ENCODE measurements at places on chromosomes 2 and 18. TPM values are rescaled to one million over a fixed set of nuclear protein-coding genes. Genes with fewer than 3 reads are reported as not detected.

DNA sequence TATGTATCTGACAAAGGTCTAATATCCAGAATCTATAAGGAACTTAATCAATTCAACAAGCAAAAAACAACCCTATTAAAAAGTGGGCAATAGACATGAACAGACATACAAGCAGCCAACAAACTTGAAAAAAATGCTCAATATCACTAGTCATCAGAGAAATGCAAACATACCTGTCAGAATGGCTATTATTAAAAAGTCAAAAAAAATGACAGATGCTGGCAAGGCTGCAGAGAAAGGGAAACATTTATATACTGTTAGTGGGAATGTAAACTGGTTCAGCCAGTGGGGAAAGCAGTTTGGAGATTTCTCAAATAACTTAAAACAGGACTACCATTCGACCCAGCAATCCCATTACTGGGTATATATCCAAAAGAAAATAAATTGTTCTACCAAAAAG lies 21.6 kb downstream of the SESTD1 start:
- no peak for DNase-seq

- no peak for DNase-seq
Observed at GRCh38 chr2:175955136-175955535, 46.9 kb downstream of the LNPK start.

- DNase-seq: no peak
Observed at GRCh38 chr2:135893374-135893794, 17.1 kb upstream of the MCM6 start.

DNA sequence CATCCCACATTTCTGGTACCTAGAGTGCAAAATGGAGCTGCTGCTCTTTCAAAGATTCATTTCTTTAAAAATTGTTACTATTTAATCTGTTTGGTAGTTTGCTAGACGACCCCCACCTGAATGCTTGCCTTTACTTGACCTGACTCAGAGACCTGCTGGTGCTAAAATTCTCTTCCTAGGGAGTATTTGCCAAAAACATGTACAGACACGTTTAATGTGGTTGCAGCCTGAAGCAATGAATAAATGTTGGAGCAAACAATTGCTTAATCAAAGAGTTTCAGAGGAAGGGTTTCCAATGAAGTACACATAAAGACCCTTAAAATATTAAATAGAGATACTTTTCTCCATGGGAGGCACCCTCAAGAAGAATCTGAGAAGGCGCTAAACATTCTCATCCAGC lies 734.4 kb downstream of the CBLN2 start:
- no peak for DNase-seq

DNA sequence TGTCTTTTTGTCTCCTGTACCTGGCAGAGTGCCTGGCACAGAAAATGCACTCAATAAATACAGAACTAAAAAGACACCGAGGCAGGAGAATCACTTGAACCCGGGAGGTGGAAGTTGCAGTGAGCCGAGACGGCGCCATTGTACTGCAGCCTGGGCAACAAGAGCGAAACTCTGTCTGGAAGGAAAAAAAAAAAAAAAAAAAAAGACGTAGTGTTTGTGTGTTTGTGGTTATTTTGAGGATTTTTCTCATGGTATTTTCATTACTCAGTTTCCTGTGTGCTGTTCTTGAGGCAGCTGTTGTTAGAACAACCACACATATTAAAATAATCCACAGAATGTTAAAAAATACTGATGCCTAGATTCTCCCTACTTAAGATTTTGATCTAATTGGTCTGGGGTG lies 519.2 kb upstream of the SPHKAP start:
- DNase-seq: no peak

- peak; percentile 77 for DNase-seq
Observed at GRCh38 chr2:12488352-12489318, 228.1 kb upstream of the TRIB2 start.

GRCh38 chr2:215841175-215841816 lies 172.1 kb downstream of the MREG start:
- DNase-seq: no peak

- DNase-seq: no peak
Observed at GRCh38 chr2:165087933-165088901, 115.6 kb downstream of the SCN3A start.

DNA sequence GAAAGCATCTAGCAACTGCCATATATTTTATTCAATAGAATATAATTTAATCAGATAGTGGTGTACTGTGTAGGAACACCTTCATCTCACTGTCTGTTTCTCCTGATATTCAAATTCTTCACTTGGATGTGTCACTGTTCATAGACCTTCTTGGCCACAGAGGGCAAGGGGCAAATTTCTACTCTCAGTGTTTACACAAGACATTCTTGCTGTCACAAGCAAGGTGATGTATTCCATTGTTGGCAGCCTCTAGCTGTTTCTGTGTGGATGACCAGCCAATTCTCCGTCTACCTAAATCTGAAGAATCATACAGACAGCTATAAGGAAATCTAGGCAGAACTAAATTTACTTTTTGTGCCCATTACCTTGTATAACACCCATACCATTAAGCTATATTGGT lies 948.3 kb downstream of the CNTNAP5 start:
- no peak for DNase-seq

GRCh38 chr2:138110453-138111083 lies 146.3 kb downstream of the HNMT start:
- DNase-seq: no peak

GRCh38 chr2:114065731-114066130 lies 175.8 kb downstream of the ACTR3 start:
- no peak for DNase-seq

DNA sequence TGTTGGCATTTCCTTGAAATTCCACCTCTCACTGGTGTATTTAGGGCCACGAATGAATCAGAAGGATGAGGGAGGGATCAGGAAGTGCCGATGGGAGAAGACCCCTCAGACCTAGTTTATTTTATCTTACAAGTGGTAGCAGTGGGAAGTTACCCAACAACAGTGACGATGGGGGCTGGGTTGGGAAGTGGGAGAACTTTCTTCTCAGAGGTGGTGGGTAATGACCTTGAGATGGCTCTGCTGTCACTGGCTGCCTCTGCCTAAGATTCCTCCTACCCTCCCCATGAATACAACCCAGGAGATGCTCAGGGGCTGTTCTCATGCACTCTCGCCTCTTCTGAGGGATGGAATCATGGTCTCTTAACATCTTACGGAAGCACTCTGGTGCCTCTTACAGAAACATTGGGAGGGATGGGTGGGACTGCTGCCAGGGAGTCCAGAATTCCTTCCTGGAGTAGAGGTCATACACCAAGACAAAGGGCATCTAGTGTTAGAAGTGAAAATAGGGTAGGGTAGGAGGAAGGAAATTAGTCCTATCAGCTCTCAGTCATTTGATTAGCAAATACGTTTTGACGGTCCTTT lies 58.5 kb upstream of the TXNDC2 start:
- no peak for DNase-seq

- DNase-seq: peak; percentile 50
Observed at GRCh38 chr2:219218217-219218731, 484 bp downstream of the ABCB6 start.

DNA sequence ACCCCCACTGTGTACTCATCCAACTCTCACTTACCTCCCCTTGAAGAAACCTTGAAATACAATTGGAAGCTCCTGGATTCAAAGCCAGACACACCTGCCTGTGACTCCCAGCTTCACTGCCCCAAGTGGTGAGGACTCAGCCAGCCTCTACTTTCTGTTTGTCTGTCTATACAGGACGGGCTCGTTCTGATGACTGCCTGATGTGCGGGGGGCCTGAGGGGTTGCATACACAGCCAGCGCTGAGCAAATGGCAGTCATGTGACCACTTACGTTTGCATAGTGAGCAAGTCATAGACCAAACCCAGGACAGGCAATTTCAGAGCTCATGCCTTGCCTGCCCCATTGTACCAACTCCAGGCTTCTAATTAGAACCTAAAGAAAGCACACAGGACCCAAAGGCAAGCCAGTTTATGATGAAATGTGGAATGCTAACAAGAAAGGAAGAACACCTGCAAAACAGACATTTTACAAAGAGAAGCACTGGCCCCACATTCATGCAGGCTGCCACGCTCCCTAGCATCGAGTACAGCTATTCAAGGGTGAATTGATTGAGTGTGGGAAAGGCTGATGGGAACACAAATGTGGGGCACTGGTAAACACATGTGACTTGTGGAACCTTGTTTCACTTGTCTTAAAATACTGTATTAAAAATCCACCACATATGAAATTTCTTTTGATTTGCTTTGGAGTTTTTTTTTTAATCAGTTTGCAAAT lies 137.8 kb downstream of the LNPK start:
- no peak for DNase-seq

GRCh38 chr2:65121-65520 lies 18.8 kb upstream of the FAM110C start:
- no peak for DNase-seq

DNA sequence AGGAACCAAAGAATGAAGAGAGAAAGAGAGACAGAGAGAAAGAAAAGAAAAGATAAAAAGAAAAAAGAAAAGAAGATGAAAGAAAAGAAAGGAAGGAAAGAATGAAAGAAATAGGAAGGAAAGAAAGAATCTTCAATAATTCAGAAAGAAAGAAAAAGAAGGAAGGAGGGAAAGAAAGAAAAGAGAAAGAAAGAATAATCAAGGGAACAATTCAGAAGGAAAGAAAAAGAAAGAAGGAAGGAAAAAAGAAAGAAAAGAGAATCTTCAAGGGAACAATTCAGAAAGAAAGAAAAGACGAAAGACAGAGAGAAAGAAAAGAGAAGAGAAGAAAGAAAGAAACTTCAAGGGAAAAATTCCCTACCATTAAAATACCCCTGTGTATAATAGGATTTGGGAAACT lies 5.6 kb upstream of the KCTD1 start:
- DNase-seq: no peak

DNA sequence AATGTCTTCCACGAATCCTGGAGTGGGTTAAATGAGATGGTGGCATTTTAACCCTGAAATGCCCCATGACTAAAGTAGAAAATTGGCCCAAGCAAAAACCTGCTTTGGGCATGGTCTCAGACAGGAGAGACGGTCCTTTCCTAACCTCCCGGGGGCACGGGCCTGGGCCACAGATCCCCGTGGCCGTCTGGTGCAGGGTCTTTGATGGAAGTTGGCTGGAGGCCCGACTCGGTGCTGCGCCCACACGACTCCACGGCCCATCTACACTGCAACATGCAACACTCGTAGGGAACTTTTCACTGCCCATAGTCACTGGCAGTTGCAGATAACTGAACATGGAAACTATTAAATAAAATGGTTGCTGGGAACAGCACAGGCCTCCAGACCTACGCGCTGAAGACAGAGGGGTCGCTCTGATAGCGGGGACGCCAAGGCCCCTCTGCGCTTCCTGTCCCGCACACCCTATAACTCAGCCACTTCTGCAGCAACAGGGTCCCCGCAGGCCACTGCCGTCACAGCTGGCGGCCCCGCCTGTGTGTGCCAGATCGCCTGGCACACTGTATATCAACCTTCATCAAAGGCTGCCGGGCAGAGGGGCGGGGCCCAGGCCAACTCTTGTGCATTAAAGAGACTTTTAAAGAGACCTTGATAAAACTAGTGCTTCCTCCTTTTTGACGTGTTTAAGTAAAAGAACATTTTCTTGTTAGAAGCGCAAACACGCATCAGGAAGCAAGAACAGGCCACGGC lies 214.1 kb downstream of the TWIST2 start:
- no peak for DNase-seq

DNA sequence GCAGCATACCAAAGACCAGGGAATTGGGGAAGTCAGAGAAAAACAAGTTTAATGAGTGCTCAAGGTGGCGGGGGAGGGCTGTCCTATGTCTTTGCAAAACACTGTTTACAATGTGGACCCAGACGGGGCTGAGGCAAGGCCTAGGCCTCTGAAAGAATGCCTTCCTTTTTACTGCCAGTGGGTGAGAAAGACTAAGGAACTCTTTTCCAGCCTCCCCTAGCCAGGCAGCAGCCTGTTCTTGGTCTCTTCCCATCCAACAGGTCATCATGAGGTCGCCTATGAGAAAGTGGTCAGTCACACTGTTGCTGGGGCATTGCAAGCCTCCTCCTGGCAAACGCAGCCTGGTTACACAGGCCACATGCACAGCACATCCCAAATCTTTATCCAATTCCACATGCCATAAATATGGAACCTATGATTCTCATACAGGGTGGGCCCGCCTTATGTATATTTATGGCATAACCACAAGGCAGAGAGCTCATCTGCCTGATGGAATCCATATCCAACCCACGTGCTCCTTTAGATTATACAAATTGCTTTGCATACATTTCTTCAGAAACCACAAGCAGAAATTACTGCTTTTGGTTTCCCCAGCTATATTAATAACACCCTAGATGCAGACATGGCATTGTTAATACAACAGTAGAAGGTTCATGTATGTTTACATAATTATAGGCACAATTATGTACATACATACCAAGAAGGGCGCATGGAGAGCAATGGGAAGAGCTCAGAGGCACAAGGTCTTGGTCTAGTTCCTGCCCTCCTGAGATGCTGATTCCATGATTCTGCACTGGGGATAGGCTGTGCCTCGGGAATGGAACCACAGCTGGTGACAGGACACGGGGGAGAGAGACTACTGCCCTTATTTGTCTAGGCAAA lies 48.6 kb downstream of the NRP2 start:
- no peak for DNase-seq

DNA sequence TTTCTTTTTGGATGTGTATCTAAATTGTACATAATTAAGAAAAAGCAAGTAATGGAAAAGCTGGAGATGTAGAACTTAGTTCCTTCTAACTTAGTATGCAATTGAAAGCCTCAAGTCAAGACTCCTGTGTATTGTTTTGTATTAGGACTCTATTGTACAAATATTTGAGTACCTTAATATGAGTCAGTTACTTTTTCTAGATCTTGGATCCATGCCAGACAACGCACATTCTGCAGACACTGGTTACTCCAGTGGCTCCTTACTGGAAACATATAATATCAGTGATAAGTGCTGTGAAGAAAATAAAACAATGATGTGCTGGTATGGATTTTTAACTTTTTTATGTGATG lies 1.5 kb downstream of the SLC39A10 start:
- DNase-seq: peak; percentile 34

The MRPL19 gene
- total RNA-seq: 42.4 TPM

The GCKR gene
- total RNA-seq: not detected

The ZNF532 gene
- 0.50 TPM for total RNA-seq

The LOXHD1 gene
- 0.63 TPM for total RNA-seq

The COQ10B gene
- total RNA-seq: 22.5 TPM

The SCN2A gene
- 0.13 TPM for total RNA-seq

The ACTG2 gene
- not detected for total RNA-seq

The SLC16A14 gene
- 0.61 TPM for total RNA-seq

The FN1 gene
- not detected for total RNA-seq

The ARPC2 gene
- 844 TPM for total RNA-seq

The ACKR3 gene
- total RNA-seq: 3.6 TPM

The TXNDC2 gene
- total RNA-seq: not detected

All from activated CD8-positive, alpha-beta T cell treated with anti-CD3 and anti-CD28 coated beads, Interleukin-2, amount 10 ng/mL, durations not matched to agents 7 days and 5 days (primary cell).